ENCODE measurements at places on chromosomes 2 and 18.

DNA sequence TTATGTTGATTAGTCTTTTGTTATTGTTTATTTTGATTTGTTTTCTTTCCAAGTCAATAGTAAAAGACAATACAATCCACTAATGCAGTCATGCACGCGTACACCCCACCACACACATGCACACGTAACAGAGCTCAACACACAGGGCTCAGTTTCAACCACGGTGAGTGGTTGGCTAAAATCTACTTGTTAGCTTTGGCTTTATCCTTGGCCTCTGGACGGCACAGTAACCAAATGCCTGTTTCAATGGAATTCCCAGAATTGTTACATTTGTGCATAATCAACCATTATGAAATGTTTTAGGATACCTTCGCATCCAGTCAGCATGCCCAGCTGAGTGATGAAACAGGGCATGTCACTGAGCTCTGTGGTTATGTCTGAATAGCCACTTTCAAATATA lies 53.2 kb downstream of the NYAP2 start:
- no peak for DNase-seq

DNA sequence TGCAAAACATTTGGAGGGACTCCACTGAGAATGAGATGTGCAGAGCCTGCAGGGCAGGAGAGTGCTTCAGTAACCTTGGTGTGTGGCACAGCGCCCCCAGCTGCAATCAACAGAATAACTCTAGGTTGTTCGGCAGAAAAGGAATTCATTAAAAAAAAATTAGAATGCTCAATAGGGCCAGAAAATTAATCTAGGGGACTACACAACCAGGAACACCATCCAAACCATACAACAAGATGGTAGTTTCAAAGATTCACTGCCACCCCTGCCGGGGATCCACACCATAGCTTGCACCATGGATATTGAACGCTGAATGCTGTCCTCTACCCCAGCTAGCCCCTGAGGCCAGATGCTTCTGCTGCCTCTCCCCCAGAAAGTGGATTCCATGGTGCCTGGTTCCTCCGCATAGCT lies 50.1 kb downstream of the THUMPD2 start:
- no peak for DNase-seq

DNA sequence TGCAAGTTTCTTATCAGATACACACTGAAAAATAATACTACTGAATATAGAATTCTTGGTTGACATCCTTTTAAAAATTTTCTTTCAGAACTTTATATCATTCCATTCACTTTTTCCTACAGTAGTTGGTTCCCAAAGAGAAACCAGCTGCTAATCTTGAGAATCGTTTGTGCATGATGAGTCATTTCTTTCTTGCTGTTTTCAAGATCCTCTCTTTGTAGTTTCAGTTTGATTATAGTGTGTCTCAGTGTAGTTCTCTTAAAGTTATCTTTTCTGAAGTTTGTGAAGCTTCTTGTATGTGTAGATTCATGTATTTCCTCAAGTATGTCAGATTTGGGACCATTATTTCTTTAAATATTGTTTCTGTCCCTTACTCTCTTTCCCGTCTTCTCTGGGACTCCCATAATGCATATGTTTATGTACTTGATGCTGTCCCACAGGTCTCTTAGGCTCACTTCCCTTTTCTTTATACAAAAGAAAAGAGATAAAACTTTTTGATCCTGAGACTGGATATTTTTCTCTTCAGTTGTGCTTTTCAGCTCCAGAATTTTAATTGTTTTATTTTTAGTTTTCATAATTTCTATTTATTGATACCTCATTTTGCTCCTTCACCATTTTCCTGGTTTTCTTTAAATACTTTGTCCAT lies 801.0 kb downstream of the TDRD15 start:
- no peak for DNase-seq

DNA sequence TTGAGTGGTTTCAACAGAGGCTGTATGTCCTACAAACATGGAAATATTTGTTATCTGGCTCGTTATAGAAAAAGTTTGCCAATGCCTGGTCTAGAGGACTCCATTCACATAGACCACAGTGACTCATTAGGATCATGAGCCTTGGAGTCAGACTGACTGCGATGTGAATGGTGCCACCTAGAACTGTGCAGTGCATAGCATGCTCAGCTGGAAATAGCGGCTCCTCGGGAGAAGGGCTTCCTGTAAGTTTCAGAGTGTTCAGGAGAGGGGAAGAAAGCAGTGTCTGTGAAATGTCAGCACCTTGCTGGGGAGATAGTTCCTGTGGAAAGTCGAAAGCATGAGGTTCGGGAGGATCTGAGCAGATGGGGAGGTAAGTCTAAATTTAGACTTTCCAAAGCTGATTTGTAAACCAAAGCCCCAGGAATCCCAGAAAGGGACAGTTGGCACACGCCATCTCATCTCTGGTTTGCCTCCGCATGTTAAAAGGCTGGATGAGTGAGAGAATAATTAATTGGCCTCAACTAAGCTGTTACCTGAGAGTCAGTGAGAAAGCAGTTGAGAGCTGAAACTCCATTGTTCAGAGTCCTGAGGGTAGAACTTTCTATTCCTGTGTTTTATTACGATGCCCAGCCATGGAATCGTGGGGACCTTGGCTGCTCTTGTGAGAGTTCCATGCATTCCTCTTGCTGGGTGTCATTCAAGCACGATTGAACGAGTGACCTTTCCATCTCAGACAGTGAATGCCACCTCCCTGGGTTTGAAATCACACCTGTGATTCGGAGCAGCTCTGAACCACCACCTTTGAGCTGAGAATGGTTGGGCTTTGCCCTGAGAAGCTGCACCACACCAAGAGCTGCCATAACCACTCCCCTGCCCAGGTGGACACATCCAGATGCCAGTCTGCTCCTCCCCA lies 99.5 kb downstream of the MAPK4 start:
- DNase-seq, result no peak

DNA sequence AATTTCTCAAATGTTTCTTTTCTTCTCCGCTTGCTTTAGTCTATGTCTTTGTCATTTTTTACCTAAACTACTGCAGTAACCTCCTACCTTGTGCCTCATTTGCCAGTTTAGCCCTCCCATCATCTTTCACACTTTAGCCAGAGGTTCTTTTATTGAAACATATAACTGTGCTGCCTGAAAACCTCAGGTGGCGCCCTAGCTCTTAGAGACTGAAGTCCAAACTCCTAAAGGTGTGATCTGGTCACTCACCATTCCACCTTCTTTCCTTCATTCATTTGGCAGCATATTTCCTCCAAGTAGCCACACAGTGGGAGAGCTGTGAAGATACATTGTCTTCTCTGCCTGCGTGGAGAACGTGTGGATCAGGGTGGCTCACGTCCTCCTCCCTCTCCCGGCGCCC lies 98.2 kb upstream of the MAPRE2 start:
- no peak for DNase-seq

DNA sequence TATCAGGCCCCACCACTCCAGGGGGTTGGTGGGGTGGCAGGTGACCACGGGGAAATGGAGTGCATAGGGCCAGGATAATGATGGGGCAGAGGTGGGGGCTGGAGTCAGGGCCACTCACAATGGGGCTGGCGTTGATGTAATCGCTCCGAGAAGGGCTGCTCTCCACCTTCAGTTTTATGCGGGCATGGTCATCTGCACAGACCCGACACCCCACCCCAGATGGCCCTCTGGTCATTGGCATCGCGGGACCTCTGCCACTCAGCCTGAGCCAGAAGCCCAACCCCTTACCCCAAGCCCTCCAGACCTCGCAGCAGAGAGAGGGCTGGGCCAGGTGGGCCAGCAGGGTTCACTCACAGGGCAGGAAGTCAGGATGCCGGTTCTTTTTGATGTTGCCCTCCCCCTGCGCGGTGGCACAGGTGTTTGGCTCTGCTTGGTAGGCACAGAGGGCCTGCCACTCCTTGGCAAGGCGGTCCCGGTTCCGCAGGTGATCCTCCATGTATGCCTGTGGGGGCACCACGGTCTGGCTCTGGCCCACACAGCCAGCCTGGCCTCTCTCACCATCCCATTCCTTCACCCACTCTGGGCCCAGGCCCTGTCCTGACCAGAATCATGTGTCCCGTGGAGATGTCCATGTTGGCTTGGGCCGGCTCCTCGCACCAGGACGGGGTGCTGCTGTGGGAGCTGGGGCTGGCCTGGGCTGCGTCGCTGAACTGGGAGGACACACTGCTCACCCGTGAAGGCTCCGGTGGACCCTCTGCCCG lies 12.4 kb downstream of the PTPRN start:
- DNase-seq, result no peak

DNA sequence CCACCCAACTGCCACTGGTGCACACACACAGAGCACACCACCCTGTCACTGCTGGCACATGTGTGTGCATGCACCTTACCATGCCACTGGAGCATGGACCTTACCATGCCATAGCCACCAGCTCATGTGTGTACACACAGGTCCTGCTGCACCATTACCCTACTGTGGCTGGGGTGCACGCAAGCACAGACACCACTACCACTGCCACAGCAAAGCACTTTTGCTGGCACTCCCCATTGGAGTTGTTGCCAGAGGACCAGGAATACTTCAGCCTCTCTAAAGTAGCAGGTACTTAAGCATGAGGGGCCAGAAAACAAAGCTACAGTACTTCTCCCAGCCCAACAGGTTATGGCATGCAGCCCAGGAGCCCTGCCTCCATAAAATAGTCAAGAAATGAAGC lies 404.8 kb downstream of the MBD2 start:
- DNase-seq, result no peak

DNA sequence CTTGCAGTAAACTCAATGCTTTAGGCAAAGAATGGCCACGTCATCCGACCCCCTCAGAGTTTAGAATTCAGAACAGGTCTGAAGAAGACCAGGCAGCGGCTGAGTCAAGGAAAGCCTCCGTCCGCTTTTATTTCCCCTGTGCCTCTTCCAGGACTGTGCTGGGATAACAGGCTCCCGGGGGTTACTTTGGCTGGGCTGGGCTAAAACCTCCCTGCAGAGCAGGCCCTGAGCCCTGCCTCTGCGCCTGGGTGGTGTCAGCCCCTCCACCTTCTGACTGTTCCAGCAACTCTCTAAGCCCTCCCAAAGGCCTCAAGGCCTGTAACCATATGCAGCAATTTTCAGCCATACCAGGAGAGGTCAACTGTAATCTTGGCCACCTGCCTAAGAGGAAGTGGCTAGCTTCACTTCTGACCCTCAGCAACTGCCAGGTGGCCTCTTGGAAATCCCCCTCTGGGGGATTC lies 166.5 kb downstream of the RPIA start:
- no peak for DNase-seq

DNA sequence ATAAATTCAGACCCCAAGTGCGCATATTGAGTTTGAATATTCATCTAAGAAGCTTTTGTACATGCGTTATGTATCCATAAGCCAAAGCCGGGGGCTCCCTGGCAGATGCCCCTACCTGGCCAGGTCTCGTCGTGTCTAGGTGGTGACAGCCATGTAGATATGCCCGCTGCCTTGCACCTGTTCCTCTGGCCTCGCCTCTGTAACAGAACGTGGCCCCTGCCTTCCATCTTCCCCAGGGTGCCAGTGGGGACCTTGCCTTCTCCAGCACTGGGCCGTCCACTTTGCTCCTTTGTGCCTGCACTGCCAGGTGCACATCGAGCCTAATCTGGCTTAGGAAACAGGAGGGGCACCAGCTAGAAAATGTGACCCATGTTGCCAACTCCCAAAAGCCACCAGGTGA lies 198.2 kb downstream of the AGAP1 start:
- no peak for DNase-seq

DNA sequence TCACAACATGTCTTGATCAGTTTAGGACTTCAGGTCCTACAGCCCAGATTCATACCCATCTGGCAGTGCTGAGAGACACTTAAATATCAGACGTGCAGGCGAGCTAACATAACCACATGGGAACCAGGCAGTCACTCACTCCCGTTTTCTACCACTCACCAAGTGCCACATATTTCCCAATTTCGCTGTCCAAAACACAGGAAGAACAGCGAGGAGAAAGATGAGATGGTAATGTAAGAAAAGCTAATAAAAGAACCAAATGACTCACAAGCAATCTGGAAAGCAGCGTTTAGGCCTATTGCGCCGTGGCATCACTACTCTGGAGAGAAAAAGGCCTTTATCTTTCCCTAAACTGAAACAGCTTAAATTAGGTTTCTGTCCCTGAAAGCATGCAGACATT lies 647.8 kb upstream of the SLC39A10 start:
- no peak for DNase-seq

DNA sequence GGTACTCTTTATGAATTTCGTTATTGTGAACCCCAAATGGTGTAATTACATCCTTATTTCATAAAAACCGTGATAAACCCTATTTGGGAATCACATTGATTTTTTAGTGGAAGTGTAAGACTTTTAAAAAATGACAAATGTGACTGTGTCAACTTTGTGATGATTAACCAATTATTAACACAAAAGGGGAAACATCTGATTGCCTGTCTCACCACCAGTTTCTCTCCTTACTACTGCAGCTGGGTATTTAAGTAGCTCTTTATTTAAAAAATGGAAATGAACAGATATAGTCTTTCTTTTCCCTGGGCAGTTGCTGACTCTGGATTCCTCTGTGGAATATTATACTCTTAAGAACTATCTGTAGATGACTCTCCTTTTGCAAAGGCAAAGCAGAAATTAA lies 11.6 kb upstream of the RPE start:
- DNase-seq, result no peak

- no peak for DNase-seq
Measured at GRCh38 chr2:37665604-37666362, 5.7 kb downstream of the CDC42EP3 start.

- no peak for DNase-seq
Measured at GRCh38 chr18:48404716-48405507, 4.3 kb downstream of the ZBTB7C start.

DNA sequence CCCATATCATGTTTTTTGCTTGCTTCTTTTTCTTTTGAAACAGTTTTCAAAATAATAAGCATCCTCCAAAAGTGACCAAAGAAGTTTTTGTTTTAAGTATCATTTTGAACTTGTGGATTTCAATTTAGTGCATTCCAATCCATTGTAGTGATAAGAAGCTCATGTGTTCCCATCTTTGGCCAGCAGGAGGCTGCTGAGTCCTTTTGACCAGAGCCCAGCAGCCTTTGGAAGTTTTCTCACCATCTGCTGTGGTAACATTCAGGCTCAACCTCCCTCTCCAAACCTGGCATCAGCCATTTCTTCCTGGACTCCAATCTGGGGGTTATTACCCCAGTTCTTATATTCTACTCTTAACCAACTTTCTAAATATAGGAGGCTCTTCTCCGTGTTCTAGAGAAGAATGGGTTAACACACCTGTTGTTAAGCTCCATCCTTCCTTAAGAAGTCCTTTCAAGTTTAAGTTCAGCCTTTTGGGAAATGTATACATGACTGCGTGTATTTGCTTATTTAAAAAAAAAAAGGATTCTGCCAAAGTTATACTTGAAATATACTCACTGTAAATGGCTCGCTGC lies 39.0 kb upstream of the MAL start:
- peak; percentile 30 for DNase-seq

GRCh38 chr2:169080250-169081069 lies 11.1 kb downstream of the DHRS9 start:
- DNase-seq, result no peak

DNA sequence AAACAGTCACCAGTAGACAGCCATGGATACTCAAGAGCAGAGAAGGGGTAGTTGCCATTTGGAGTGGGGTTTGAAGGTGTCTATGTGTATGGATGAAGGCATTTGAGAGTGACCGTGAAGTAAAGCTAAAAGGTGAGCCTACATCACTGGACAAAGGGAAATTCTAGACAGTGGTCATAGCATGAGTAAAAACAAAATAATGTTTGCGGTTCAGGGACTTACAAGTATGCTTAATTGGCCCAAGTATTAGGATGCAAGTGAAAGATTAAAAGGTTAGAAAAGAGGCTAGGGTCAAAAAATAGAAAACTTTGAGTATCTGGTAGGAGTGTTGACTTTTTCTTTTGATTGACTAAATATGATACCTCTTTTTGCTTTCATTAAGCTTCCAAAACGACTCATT lies 238.1 kb upstream of the SLC8A1 start:
- no peak for DNase-seq

- DNase-seq, result no peak
Measured at GRCh38 chr2:21664083-21664482, 540.3 kb downstream of the TDRD15 start.

Measured in CD4-positive, alpha-beta T cell treated with Interleukin-17A for 1 hour (primary cell).